Activated CD4-positive, alpha-beta T cell treated with anti-CD3 and anti-CD28 coated beads for 36 hours (primary cell): ENCODE measurements at places on chromosomes 7 and 10. TPM values are rescaled to one million over a fixed set of nuclear protein-coding genes. Genes with fewer than 3 reads are reported as not detected.

GRCh38 chr7:19747740-19748339, 25.6 kb downstream of the TMEM196 start:
- no peaks in the 10 kb centered on the region for H3K36me3 ChIP-seq
- H3K4me1 ChIP-seq, result no peaks in the 10 kb centered on the region
- H3K4me3 ChIP-seq, result no peak overlapping the region
- no peak for DNase-seq
- no peak overlapping the region for H3K27ac ChIP-seq

DNA sequence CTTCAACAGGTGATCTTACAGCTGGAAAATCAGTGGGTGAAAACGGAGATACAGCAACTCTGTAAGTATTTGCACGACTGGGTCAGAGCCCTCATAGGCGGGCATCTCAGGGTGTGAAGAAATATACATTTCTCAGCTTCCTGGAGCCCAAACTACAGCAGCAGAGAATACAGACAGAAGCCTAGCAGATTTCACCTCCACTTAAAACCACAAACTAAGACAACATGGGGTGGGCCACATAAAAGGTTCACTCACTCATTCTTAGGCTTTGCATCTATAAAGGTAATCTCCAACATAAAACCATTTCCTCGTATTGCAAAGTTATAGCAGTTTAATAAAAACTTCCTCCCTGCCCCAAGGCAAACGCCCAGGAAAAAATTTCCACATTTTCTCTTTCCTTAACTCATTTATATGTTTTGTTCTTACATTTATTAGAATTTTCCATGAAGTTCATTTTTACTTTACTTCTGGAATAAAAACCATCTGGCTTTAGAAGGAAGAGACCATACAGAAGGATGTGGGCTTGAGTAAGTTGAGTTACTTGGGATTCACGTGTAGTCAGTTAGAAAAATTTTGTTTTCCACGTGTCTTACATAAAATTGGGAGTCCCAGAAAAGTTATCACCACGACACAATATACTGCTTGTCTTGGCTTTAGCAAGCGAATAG, 327.1 kb downstream of the FRMD4A start:
- H3K27ac ChIP-seq, result no peak overlapping the region
- no peak overlapping the region for H3K4me3 ChIP-seq
- peaks cover 3% of the 10 kb centered on the region for H3K27me3 ChIP-seq
- peaks cover 37% of the 10 kb centered on the region for H3K4me1 ChIP-seq
- H3K36me3 ChIP-seq, result no peaks in the 10 kb centered on the region

DNA sequence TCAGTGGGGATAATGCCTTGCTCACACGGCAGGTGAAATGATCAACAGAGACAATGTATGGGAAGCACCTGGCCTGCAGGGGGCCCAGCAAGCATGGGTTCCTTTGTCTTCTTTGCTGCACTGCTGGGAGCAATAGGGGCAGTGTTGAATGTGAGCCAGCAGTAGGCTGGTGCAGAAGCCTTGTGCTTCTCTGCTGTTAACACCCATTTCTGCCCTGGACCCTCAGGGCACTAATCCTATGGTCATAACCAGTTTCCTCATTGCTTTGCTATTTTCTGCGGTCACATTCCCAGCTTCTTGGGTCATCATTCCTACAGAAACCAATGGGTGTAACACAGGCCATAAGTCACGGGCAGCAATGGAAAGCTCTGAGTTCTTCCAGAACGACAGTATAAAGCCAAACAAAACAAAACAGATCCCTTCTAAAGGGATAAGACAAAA, 10.9 kb upstream of the LGI1 start:
- no peak overlapping the region for H3K4me3 ChIP-seq
- H3K27ac ChIP-seq, result no peak overlapping the region
- H3K4me1 ChIP-seq, result no peaks in the 10 kb centered on the region
- DNase-seq, result peak; percentile 43
- H3K36me3 ChIP-seq, result no peaks in the 10 kb centered on the region

- no peaks in the 10 kb centered on the region for H3K4me1 ChIP-seq
- no peaks in the 10 kb centered on the region for H3K36me3 ChIP-seq
- no peak for DNase-seq
- no peak overlapping the region for H3K27ac ChIP-seq
These were observed 617.1 kb downstream of the SORCS3 start for GRCh38 chr10:105258036-105258673.

GRCh38 chr10:86056672-86057071, 309.9 kb downstream of the GRID1 start:
- H3K27ac ChIP-seq, result no peak overlapping the region
- peaks cover 20% of the 10 kb centered on the region for H3K27me3 ChIP-seq
- no peak overlapping the region for H3K4me3 ChIP-seq
- no peaks in the 10 kb centered on the region for H3K36me3 ChIP-seq
- H3K4me1 ChIP-seq, result no peaks in the 10 kb centered on the region

- DNase-seq, result peak; percentile 29
- no peaks in the 10 kb centered on the region for H3K27me3 ChIP-seq
- H3K4me1 ChIP-seq, result peaks cover 27% of the 10 kb centered on the region
- H3K36me3 ChIP-seq, result no peaks in the 10 kb centered on the region
- H3K27ac ChIP-seq, result peak overlapping the region; percentile 99
These were observed 257.1 kb downstream of the CAMK1D start for GRCh38 chr10:12606461-12606860.

GRCh38 chr7:158402471-158402870, 185.2 kb downstream of the PTPRN2 start:
- H3K27me3 ChIP-seq, result peaks cover 3% of the 10 kb centered on the region
- H3K36me3 ChIP-seq, result no peaks in the 10 kb centered on the region
- no peaks in the 10 kb centered on the region for H3K4me1 ChIP-seq

DNA sequence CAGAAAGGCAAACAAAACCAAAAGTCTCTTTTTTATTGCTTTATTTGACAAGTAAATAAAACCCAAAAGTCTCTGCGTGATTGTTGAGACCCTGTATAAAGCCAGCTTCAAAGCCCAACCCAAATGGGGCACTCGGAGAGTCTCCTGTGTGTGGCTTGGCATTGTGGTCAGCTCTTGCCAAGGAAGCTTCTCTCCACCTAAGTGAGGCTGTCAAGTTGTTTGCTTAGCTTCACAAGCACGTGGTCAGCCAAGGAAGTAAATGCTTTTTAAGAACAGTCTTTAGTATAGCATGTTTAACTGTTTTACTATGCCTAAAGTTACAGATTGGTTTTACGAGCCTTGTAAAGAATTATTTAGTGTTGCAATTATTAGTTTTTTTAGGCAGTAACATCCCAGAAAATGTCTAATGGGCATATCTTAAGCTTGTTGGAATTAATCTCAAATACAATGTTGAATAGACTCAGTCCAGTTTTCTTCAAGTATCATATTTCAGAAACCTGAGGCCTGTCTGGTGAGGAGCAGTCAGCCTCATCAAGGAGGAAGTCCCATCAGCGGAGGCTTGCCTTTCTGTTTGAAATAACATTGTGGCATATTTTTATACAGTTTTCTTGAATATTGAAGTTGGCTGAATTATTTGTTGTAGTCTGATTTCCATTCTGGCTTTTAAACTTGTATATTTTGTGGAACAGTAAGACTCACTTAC, 144.3 kb downstream of the ANKRD30A start:
- no peaks in the 10 kb centered on the region for H3K27me3 ChIP-seq
- no peak overlapping the region for H3K4me3 ChIP-seq
- no peak overlapping the region for H3K27ac ChIP-seq
- no peak for DNase-seq
- no peaks in the 10 kb centered on the region for H3K36me3 ChIP-seq

- peaks cover 8% of the 10 kb centered on the region for H3K36me3 ChIP-seq
- H3K4me1 ChIP-seq, result no peaks in the 10 kb centered on the region
- DNase-seq, result no peak
- H3K4me3 ChIP-seq, result no peak overlapping the region
These were observed 300.6 kb downstream of the DNAJB6 start for GRCh38 chr7:157637216-157637949.

- DNase-seq, result no peak
- H3K36me3 ChIP-seq, result no peaks in the 10 kb centered on the region
- H3K4me3 ChIP-seq, result no peak overlapping the region
- no peaks in the 10 kb centered on the region for H3K4me1 ChIP-seq
- H3K27me3 ChIP-seq, result no peaks in the 10 kb centered on the region
These were observed 14.1 kb upstream of the TRPV6 start for GRCh38 chr7:142899661-142900060.

DNA sequence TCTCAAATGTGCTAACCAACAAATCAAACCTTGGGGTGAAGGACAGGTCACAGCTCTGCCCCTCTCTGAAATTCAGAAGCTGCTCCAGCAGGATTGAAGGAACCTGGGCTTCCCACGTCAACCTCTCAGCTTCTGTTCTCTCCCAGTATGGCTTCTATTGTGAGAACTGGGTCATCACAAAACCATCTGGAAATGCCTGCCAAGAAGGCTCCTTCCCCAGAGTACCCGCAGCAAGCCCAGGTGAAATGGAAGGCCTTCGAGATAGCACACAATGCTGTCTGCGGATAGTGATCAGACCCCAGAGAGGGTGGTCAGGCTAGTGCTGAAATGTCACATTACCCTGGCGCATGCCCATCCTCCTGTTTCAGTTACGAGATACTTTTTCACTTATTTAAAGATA, 16.4 kb upstream of the PROSER2 start:
- H3K36me3 ChIP-seq, result no peaks in the 10 kb centered on the region
- H3K27ac ChIP-seq, result no peak overlapping the region
- DNase-seq, result no peak
- H3K27me3 ChIP-seq, result peaks cover 4% of the 10 kb centered on the region
- no peak overlapping the region for H3K4me3 ChIP-seq

Gene FLNC
- total RNA-seq, result 0.18 TPM

Gene GIMAP6
- total RNA-seq, result 21.6 TPM

Gene CNPY1
- total RNA-seq, result not detected

Gene HKDC1
- 0.80 TPM for total RNA-seq

Gene ANKRD61
- 0.19 TPM for total RNA-seq

Gene AGR3
- total RNA-seq, result not detected

Gene TLX1
- total RNA-seq, result not detected
